Sciatic nerve (tissue), 2 donors: ENCODE measurements at places on chromosomes 5 and 9. TPM values are rescaled to one million over a fixed set of nuclear protein-coding genes. Genes with fewer than 3 reads are reported as not detected.

DNA sequence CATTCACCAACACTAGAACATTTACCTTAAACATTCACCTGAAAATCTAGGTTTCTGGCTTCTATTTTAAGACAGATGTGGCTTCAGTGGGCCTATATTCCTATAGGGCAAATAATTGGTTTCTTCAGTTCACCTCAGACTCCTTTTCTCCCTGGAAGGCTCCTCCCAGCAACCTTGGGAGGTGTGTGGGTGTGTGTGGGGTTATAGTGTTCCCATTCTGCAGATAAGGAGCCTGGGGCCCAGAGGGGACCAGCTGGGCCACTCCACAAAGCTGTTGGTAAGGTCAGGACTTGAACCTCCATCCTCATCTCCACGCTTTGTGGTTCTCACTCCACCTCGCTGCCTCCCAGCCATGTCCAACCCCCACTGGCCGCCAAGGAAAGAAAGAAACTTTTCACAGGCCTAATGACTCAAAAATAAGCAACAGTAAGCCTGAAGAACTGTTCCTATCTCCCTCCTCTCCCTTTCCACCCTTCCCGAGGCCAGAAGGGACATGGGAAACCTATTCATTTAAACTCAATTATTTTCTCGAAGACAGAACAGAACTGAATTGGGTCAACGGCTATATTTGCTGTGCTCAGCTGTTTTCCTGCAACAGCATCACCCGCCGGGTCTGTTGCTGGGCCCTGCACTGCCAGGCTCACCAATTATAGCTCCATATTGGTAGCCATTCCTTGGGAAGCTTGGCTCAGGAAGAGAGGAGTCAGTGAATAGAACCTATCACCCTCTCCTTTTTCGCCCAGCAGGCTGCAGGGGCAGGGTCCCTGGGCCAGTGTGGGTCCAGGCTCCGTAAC, 78.5 kb downstream of the DAB2IP start:
- no peak for DNase-seq

Gene KDM4C
- 51.1 TPM for total RNA-seq

Gene PAXX
- 46.6 TPM for total RNA-seq

DNA sequence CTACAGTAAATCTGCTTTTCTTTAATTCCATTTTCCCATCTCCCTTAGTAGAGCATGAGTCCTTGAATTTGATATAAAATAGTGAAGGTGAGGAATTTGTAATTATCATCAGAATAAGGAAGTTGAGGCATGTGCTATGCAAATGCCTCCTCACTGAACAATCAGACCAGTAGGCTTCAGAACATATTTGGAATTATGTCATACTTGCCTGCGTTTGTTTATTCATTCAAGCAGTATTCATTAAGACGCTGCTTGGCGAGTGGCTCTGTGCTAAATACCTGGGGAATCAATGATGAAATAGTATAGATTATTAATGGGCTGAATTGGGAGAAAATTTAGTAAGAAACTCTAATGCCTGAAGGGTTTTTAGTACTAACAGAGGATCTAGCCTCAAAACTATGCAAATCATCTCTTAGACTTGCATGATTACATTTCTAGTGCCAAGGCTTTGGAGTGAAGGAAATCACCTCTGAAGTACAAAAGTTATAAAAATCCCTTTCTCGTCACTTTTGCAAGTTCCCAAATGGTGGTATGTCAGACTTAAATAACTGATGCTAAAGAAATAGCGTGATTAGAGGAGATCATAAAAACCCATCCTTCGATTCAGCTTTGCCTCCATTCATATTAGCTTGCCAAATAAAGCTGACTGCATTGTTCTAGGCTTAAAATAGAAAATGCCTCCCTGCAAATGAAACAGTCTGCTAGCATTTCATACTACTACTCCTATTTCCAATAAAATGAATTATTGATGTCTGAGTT, 141.7 kb downstream of the PCSK5 start:
- no peak for DNase-seq

Gene FBP2
- total RNA-seq, result not detected
